ENCODE measurements at places on chromosomes 11 and 22.

- DNase-seq, result peak; percentile 27
These were observed 16.4 kb upstream of the UPK3A start for GRCh38 chr22:45268167-45268957.

- DNase-seq, result no peak
These were observed 245.7 kb downstream of the SBF2 start for GRCh38 chr11:10048350-10048749.

GRCh38 chr22:46732513-46732912 lies 5.5 kb downstream of the CERK start:
- DNase-seq, result no peak

- DNase-seq, result no peak
These were observed 21.7 kb downstream of the KIAA0930 start for GRCh38 chr22:45218976-45219375.

DNA sequence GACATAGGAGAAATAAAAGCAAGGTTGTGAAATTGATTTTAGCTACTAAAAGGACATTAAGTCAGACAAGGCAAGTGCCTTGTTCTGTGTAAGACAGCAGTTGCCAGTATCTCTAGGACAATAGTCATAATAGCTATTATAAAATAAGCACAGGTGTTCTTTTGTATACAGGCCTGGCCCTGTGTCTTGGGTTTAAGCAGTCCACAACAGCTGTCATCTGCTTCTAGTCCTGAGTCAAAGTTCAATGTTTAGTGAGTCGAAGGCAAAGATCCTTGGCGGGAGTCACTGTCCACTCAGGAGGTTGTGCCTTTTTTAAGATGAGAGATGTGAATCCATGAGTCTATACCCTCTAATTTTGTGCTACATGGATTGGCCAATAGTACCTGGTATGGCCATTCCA lies 79.5 kb downstream of the SC5D start:
- no peak for DNase-seq

DNA sequence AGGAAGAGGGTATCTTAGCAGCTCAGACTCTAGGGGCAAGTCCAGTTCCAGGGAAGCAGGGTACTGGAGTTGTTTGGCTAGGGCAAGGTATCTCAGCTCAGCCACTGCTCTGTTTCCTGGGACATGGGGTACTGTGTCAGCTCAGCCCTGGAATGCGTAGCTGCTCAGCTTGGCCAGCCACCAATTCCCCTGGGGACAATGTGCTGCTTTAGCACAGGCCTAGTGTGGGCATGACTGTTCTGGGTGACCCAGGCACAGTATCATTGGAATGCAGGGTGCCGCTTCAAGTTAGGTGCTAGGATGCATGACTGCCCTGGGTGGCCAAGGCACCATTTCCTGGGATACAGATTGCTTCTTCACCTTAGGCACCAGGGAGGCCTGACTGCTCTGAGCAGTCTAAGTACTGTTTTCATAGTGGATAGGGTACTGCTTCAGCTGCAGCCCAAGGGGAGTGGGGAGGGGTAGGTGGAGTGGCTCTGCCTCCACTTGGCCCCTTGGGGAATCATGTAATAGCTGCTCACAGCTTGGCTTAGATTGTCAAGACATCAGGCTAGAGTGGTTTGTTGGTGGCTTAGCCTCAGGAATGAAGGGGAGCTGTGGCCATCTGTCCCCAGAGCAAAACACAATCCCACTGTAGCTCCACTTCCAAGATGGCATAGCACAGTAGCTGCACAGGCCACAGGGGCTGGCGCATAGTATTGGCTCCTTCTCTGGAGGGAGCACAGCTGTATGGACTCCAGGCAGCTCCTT lies 36.0 kb downstream of the MADD start:
- no peak for DNase-seq

DNA sequence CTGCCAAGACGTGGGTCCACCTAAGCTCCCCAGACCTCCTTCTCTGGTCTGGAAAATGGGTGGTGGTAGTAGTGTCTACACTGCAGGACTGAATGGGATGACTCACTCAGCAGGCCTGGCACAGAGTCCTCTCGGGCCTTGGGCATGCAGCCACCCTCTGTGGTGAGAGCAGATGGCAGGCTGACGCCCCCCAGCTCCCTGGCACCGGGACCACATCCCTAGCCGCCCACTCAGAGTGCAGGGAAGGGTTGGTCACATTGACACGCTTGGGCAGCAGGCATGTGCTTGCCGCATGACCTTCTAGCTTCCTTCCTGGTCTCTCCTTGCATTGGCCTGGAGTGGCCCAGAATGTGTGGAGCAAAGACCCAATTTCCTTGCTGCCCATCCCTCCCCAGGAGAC lies 30.7 kb upstream of the PRODH start:
- no peak for DNase-seq

- no peak for DNase-seq
These were observed 493.3 kb downstream of the BUD13 start for GRCh38 chr11:116279511-116279910.

DNA sequence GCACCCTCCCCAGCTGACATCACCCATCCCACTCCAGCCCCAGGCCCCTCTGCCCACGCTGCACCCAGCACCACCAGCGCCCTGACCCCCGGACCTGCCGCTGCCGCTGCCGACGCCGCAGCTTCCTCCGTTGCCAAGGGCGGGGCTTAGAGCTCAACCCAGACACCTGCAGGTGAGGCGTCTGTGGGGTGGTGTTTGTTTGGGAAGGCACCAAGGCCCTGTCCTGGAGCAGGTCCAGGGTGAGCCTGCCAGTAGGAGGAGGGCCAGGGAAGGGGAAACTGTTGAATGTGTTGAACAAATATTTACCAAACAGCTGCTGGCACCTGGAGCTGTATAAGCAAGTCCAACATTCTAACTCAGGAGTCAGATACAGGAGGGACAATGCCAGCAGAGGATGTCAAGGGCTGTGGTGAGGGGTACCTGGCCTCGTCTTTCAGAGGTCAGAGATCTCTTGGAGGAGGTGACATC lies 3.1 kb downstream of the VEGFB start:
- no peak for DNase-seq

DNA sequence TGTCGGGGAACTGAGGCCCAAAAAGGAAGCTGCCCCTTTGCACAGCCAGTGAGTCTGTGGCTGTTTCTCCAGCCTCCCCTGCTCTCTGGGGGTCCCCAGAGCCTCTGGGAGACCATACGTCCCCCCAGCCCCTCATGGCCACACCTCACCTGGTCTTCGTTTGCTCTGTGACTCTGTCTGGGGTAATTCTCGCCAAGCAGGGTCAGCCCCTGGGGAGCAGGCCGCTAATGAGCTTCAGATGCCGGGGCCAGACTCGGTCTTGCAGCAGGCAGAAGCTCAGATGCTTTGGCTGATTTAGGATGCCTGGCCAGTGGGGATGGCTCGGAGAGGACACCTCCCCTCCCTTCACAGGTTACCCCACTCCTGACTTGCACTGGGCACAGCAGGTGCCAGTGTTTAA lies 24.1 kb upstream of the WNT11 start:
- no peak for DNase-seq

- no peak for DNase-seq
These were observed 51.0 kb upstream of the PRSS23 start for GRCh38 chr11:86749376-86749775.

DNA sequence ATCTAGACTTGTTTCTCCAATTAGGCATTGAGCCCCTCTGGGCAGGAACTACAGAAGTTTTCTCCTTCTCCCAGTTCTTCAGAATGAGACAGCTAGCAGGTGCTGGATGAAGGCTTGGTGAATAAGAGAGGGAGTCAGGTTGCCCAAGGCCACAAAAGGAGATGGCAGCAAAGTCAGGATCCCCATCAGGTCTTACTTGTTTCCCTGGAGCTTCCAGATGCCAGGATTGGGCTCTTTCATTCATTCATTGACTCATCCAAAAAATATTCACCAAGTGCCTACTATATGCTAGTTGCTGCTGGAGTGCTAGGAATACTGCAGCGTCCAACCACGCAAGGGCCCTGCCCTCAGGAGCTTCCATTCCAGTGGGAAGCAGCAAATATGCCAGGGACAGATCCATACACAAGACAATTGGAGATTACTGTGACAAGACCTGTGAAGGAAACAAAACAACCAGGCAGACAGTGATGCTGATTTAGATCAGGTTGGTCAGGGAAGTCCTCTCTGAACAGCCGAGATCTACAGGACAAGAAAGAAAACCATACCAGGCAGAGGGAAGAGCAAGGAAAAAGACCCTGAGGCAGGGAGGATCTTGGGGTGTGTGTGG lies 24.6 kb upstream of the LMO1 start:
- no peak for DNase-seq

- DNase-seq, result no peak
These were observed 1175.6 kb downstream of the BRD1 start for GRCh38 chr22:48651981-48652538.

- DNase-seq, result no peak
These were observed 73.8 kb upstream of the GAL start for GRCh38 chr11:68610452-68611116.

DNA sequence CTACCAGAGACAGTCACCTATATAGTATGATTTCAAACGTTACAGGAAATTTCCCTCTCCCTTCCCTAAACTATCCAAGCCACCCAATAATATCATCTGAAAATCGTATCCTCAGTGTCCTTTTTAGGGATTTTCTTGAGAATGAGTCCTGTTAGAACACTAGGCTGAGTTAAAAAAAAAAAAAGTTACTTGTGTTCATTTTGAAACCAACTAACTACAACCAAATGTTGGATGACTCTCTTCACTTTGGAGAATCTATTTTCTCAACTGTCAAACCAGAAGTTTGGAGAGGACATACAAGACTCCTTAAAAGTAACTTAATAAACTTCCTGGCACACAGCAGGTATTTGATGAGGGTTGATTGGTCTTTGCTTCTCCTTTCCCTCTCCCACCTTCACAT lies 183.2 kb upstream of the SESN3 start:
- no peak for DNase-seq

GRCh38 chr11:59012398-59013265 lies 73.3 kb downstream of the GLYATL1 start:
- no peak for DNase-seq

- no peak for DNase-seq
These were observed 540.0 kb downstream of the SOX6 start for GRCh38 chr11:15816260-15816871.

GRCh38 chr11:96322775-96323641 lies 20.0 kb downstream of the MAML2 start:
- no peak for DNase-seq

DNA sequence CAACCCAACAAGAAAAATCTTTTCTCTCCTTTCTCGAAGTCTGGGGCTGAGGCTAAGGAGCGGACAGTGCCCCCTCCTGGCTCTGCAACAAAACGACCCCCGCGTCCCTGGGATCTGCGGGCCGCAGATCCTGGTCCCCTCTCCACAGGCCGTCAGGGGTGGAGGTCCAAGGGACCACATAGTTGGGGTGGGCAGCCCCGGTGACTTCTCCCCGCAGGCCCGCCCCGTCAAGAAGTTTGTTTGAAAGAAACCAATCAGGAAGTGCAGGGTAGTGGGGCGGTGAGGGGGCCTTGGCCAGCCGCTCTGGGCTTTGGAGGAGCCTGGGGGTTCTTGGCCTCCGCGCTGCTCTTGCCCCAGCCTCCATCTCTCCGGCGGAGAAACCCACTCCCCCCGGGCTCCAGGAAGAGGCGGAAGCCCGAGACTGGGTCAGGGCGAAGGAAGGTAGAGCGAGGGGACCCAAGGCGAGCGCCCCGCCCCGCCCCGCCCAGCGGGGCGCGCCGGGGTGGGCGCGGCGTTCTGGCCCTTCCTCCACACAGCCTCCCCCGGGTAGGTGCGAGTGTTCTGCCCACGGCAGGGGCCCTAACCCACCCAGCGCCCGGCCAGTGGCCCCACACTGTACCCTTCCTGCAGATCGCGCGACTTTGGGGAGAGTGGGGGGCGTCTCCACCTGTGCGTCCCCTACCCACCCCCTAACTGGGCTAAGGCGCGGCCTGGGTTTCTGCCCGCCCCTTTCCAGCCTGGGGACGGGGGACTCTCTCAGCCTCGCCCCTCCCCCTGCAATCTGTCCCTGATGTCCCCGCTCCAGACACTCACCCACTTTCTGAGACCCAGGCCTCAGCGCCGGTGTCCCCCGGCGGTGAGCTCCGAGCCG lies 1.3 kb downstream of the TP53I11 start:
- no peak for DNase-seq

GRCh38 chr22:37457093-37457893 lies 28.9 kb downstream of the MFNG start:
- peak; percentile 87 for DNase-seq

DNA sequence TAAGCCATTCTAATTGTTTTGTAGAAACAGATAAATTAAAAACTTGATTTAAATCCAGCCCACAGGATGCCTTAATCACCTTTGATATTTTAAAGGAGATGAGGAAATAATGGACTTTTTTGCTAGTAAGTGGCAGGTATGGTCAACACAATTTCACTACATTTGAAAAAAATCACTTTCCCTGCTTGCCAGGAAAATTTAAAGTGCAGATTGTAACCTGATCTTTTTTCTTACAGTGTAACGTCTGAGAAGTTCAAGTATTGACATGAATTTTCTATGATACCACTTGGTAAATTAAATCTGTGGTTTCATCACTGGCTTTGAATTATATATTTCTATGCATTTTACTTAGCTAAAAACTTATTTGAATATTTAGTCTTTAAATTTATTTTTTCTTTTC lies 65.3 kb downstream of the ARHGEF12 start:
- no peak for DNase-seq

DNA sequence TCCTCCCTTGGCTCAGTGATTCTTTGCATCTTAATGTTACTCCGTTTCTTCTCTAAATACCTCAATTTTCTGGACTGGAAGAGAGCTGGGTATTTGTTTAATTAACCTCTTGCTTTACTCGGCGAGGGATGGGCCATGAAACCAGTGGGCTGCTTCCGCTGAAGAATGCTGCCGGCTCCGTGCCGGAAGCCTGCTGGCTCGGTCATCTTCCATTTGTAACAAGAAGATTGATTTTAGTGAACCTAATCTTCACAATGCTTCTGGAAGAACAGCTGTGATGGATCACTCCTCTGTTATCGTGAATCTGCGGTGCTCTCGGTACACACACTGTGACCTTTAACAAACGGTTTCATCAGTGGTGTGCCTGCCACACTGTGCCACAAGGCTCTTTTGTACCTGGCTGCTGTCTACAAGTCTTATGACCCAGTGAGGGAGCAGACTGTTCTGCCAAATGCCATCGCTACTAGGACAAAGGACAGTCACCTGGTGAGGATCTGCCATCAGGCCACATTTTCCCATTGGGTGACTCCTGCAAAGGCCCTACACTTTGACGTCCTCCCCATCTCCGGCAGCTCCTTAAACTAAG lies 25.3 kb upstream of the PARVB start:
- no peak for DNase-seq

GRCh38 chr22:23609983-23610781 lies 21.9 kb downstream of the DRICH1 start:
- DNase-seq, result peak; percentile 41

DNA sequence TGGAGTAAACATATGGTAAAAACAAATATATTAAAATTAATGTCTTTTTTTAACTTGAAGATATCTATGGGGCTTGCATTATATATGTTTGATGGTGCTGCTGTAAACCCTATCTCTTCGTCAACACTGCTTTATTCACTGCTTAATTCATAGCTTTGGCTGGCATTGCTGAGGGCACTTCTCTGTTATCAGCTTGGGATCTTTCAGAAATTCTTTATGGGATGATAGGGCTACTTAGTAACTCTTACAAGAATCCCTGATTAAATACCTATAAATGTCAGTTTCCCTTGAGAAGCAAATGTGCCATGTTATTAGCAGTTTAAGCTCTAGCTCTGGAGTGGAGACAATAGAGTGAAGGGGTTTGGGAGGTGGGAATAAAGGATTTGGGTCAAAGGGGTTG lies 112.3 kb downstream of the SWAP70 start:
- no peak for DNase-seq

- DNase-seq, result no peak
These were observed 3.8 kb downstream of the CD81 start for GRCh38 chr11:2380807-2381350.

- DNase-seq, result no peak
These were observed 54.0 kb downstream of the CYB5R2 start for GRCh38 chr11:7619322-7619721.

GRCh38 chr11:31582697-31583096 lies 73.1 kb downstream of the ELP4 start:
- DNase-seq, result no peak

Measured in activated CD4-positive, alpha-beta memory T cell treated with anti-CD3 and anti-CD28 coated beads, Interleukin-2, amount 10 ng/mL, durations not matched to agents 7 days and 5 days (primary cell).